Stimulated activated CD8-positive, alpha-beta memory T cell treated with anti-CD3 and anti-CD28 coated beads, Interleukin-4, amount 100 ng/mL, for 1 hour (primary cell): ENCODE measurements at places on chromosomes 13 and 19.

- DNase-seq, result no peak
Measured at GRCh38 chr13:28958018-28958417, 137.9 kb downstream of the MTUS2 start.

GRCh38 chr13:70945506-70945905, 837.3 kb upstream of the KLHL1 start:
- no peak for DNase-seq

DNA sequence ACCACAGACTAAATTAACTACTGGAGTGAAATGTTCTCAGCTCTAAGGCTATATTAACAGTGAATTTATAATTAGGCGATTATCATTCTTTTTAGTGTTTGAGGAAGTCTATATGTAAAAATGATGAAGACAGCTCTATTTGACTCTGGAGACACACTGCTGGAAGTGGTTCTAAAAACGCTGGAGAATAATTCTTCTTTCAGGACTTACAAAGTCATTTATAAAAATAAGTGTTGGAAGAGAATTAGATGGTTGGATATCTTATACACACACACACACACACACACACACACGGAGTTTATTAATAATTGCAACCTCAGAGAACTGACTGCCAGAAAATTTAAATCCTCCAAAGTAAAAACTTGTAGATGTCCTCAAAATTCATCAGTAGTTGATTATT, 1171.3 kb downstream of the EFNB2 start:
- no peak for DNase-seq

- DNase-seq, result no peak
Measured at GRCh38 chr13:37657134-37657533, 58.6 kb upstream of the POSTN start.

GRCh38 chr19:48230555-48231129, 25.1 kb downstream of the CARD8 start:
- DNase-seq, result no peak

DNA sequence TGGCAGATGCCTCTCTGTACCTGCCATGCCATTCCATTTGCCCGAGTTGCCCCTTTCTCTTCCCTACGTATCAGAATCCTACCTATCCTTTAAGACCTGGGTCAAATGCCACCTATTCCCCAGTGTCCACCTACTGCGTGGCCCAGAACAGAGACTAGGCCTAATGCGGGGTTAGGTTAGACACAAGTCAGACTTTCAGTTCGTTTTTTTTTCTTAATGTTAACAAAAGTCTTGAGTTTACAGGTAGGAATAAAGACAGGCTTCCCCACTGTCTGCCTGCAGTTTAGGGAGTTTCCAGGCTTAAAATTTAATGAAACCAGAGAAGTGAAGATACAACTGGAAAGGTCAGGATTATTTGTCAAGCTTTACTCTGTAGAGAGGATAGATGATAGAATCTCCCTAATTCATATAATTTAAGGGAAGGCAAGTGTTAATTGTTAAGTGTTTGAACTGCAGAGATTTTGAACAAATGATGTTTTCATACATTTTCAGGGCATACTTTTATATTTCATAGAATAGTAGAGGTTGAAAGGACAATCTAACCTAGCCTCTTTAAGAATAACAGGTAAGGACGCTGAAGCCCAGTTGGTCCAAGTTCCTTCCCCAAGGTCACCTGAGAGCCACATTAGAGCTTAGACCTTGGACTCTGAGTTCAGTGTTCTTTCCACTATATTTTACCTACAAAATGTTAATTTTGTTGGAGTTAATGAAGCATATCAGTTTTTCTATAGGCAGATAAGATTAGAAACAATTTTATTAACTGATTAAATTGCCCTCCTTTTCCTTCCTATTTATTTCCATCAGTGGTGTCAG, 35.8 kb downstream of the FRY start:
- DNase-seq, result no peak

DNA sequence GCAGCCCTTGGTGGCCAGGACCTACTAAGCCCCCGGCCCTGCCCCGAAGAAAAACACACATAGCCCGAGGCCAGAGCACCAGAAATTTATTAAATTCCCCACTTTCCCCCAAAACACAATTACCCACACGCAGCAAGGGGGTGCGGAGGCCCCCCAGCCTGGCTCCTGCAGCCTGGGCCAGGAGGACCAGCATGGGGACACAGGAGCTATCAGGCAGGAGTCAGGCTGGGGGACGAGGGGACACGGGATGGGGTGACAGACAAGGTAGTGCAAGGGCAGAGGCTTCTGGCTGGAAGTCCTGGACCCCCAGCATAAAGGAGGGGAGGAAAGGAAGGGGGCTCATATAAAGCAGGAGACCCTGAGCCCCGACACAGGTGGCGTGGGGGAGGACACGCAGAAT, 3.1 kb downstream of the RNU6-9 start:
- no peak for DNase-seq

- DNase-seq, result no peak
Measured at GRCh38 chr13:109182777-109183465, 553.5 kb downstream of the MYO16 start.

GRCh38 chr19:38669552-38669951, 22.1 kb downstream of the ACTN4 start:
- no peak for DNase-seq

GRCh38 chr13:100710176-100710575, 35.6 kb upstream of the TMTC4 start:
- DNase-seq, result no peak

GRCh38 chr13:94481941-94482340, 2.5 kb upstream of the DCT start:
- no peak for DNase-seq

DNA sequence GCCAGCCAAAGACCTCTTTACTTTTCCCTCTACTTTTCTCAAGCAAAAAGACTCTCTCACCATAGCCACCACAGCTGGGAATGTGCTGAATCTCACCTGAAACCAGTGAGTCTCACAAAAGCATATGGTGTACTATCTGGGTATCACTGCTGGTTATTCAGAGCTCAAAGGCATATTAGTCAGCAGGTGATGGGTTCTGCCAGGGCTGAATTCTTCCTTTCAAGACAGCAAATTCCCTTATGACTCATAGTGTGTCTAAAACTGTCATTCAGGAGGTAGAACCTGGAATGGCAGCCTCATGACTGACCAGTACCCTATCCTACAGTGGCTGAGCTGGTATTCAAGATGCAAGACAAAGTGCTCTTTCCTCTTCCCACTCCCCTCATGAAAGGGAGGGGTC, 2859.1 kb downstream of the PCDH9 start:
- no peak for DNase-seq

DNA sequence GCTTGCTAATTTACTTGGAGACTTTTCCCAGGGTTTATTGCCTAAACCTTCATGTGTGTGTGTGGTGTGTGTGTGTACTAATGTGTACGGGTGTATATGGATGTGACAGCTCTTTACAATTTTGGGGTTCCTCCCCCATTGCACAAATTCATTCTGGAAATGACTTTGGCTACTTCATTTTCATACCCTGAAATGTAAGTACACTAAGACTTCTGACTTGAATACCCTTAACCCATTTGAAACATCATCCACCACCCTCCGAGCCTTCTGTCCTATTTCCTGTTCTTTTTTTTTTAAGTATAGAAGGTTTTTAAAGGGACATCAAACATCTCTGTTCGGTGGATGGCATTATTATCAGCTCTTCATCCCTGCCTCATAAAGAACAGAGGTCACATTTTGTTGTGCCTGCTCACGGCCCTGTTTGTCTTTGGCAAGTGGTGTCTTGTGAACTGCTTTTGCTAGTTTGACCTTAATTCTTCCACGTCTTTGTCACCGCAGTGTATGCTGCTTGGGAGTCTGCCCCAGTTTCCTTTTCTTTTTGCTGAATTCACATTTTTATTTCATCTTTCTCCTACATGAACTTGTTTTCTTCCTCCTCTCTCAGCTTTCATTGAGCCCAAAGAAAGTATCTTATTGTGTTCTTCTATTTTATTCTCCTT, 228.3 kb downstream of the FOXO1 start:
- no peak for DNase-seq

DNA sequence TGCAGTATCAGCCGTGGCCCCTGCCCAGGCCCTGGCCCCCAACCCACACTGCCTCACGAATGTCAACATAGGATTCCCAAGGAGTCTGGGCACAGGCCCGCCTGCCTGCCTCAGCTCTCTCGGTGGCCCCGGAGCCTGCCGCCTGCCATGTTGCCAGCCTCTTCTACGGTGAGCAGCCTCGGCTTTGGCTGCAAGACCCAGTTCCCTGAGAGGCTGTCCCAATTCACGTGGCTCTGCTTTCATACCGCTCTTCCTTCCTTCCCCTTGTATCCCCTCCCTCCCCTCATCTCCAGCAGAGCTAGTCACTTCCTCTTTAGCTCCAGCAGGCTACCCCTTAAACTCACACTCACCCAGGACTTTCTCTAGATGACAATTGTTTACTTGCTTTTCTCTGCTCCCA, 42.7 kb downstream of the SERP2 start:
- no peak for DNase-seq

- no peak for DNase-seq
Measured at GRCh38 chr19:33948651-33949335, 152.1 kb downstream of the KCTD15 start.

DNA sequence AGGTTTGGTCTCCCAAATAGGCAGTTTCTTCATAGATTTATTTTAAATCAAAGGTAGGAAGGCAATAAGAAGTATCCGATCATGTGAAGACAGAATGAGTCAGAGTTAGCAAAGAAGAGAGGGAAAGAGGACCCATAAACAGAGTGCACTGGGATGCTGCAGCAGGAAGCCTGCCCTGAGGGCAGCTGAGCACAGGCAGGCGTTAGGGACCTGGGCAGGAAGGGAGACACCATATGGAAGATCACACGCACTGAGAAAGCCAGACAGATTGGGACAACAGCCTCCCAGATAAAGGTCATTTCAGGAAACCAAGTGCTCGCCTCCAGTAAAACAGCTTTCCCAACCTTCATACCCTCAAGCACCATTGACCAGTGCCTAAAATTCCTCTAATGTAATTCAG, 598.0 kb downstream of the EFNB2 start:
- DNase-seq, result no peak

- no peak for DNase-seq
Measured at GRCh38 chr19:12244370-12244769, 50.3 kb downstream of the ZNF44 start.
